ENCODE measurements at places on chromosomes 5 and 9.

GRCh38 chr9:121336665-121337064 lies 33.4 kb downstream of the STOM start:
- no peaks in the 10 kb centered on the region for H3K4me1 ChIP-seq
- H3K4me3 ChIP-seq = no peak overlapping the region
- no peaks in the 10 kb centered on the region for H3K27me3 ChIP-seq
- no peak for DNase-seq

- H3K4me3 ChIP-seq = no peak overlapping the region
- peaks cover 7% of the 10 kb centered on the region for H3K27me3 ChIP-seq
- H3K27ac ChIP-seq = no peak overlapping the region
- H3K4me1 ChIP-seq = no peaks in the 10 kb centered on the region
Measured at GRCh38 chr5:68490406-68490805, 274.9 kb downstream of the PIK3R1 start.

GRCh38 chr9:99472240-99472915 lies 250.3 kb downstream of the SEC61B start:
- peaks cover 15% of the 10 kb centered on the region for H3K4me1 ChIP-seq
- no peaks in the 10 kb centered on the region for H3K36me3 ChIP-seq
- peak overlapping the region; percentile 29 for H3K4me3 ChIP-seq
- peaks cover 14% of the 10 kb centered on the region for H3K27me3 ChIP-seq
- H3K27ac ChIP-seq = peak overlapping the region; percentile 91
- DNase-seq = no peak

DNA sequence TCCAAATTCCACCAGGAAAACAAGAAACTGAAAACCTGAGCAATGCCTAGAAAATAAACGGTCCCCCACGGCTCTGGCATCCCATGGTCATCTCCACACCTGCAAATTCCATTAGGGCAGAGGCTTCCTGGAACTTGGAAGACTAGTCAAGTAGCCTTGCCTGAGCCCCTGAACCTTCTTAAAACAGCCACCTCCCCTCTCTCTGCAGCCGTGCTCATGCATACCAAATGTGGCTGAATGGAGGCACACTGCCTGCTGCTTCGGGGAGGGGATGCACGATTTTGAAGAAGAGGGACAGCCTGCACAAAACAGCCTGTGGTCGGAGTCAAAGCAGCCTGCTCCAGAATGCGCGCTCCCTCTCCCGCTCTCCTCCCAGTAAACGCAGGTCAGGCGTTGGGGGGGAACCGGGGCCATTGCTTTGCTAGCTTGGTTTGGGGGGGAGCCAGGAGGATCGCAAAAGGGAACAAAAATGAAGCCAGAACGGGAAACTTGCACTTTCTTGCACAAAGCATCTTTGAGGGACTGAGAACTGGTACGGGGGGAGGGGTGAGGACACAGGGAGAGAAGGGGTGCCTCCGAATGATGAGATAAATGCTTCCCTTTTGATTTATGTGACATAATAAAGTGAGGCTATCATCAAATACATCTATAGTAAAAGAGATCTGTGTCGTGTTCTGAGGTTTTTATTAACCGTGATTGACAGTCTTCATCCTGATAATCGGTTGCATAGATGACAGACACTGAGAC lies at the start of gene TRPM3:
TRPM3 (minus strand) TSS at position 347 of the 747 bp plus-strand sequence; CDS start at position 80, 267 bp downstream.
- H3K4me1 ChIP-seq = peaks cover 2% of the 10 kb centered on the region
- H3K27ac ChIP-seq = no peak within 1 kb of the TSS
- DNase-seq = no peak
- no peaks in the 10 kb centered on the region for H3K36me3 ChIP-seq
- no peaks in the 10 kb centered on the region for H3K27me3 ChIP-seq
- no peak within 1 kb of the TSS for H3K4me3 ChIP-seq

- H3K27ac ChIP-seq = no peak overlapping the region
- no peak for DNase-seq
- H3K4me1 ChIP-seq = peaks cover 23% of the 10 kb centered on the region
- no peak overlapping the region for H3K4me3 ChIP-seq
- H3K36me3 ChIP-seq = no peaks in the 10 kb centered on the region
Measured at GRCh38 chr9:114159691-114160090, 4.4 kb downstream of the COL27A1 start.

- no peak overlapping the region for H3K4me3 ChIP-seq
- no peak for DNase-seq
- H3K27ac ChIP-seq = no peak overlapping the region
- no peaks in the 10 kb centered on the region for H3K36me3 ChIP-seq
- H3K27me3 ChIP-seq = no peaks in the 10 kb centered on the region
- H3K4me1 ChIP-seq = no peaks in the 10 kb centered on the region
Measured at GRCh38 chr5:138966236-138966985, 91.3 kb upstream of the LRRTM2 start.

DNA sequence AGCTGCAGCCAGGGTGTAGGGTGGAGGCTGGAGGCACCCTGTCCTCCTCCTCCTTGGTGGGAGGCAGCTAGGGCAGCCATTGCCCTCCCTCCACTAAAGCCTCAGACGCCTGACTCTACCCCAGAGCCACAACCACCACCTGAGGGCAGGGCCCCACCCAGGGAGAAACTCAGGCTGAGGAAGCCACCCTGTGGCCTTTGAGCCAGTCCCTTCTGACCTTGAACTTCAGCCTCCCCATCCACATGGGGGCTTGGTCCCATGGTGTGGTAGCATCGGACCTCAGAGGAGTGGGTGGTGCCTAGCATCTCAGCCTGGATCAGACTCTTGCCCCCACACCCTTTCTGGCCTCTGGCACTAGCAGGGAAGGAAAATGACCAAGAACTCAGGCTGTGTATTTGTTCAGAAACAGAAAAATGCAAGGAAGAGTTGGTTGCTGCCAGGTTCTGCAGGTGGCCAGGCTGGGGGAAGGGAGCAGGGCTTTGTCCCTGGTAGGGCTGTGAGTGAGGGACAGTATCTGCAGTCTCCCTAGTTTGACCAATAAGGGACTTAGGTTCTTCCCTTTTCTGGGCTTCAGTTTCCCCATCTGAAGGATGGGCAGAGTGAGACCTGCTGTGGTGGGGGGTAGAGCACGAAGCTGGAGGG lies 3.2 kb downstream of the DAB2IP start:
- no peak overlapping the region for H3K27ac ChIP-seq
- no peak overlapping the region for H3K4me3 ChIP-seq
- H3K4me1 ChIP-seq = peaks cover 16% of the 10 kb centered on the region
- no peaks in the 10 kb centered on the region for H3K36me3 ChIP-seq
- no peak for DNase-seq

- peaks cover 2% of the 10 kb centered on the region for H3K36me3 ChIP-seq
- peak; percentile 48 for DNase-seq
- H3K4me3 ChIP-seq = peak overlapping the region; percentile 96
- no peaks in the 10 kb centered on the region for H3K27me3 ChIP-seq
- H3K4me1 ChIP-seq = peaks cover 71% of the 10 kb centered on the region
Measured at GRCh38 chr9:5629312-5630080, 589 bp downstream of the RIC1 start.

DNA sequence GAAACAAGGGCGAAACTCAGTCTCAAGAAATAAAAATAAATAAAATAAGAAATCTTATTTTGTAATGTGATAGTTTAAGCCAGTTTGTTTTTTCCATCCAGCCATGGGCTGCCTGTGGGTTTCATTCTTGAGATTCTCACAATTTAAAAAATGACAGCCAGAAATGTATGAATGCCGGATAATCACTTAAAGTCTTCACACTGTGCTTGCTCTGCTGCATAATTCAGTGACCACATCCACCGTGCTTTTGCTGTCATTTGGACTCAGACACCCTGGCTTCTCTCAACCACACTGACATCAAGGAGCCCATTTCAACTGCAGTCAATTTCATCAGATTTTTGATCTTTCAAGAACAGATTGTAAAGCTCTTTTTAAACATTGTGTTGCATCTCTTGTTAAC lies 61.0 kb upstream of the DAPK1 start:
- H3K4me3 ChIP-seq = no peak overlapping the region
- H3K36me3 ChIP-seq = no peaks in the 10 kb centered on the region
- no peak overlapping the region for H3K27ac ChIP-seq
- no peak for DNase-seq
- H3K27me3 ChIP-seq = no peaks in the 10 kb centered on the region
- no peaks in the 10 kb centered on the region for H3K4me1 ChIP-seq

GRCh38 chr9:120654272-120654671 lies 60.0 kb downstream of the MEGF9 start:
- H3K27ac ChIP-seq = no peak overlapping the region
- no peak overlapping the region for H3K4me3 ChIP-seq
- H3K27me3 ChIP-seq = no peaks in the 10 kb centered on the region
- DNase-seq = no peak
- H3K36me3 ChIP-seq = peaks cover 5% of the 10 kb centered on the region
- peaks cover 9% of the 10 kb centered on the region for H3K4me1 ChIP-seq

DNA sequence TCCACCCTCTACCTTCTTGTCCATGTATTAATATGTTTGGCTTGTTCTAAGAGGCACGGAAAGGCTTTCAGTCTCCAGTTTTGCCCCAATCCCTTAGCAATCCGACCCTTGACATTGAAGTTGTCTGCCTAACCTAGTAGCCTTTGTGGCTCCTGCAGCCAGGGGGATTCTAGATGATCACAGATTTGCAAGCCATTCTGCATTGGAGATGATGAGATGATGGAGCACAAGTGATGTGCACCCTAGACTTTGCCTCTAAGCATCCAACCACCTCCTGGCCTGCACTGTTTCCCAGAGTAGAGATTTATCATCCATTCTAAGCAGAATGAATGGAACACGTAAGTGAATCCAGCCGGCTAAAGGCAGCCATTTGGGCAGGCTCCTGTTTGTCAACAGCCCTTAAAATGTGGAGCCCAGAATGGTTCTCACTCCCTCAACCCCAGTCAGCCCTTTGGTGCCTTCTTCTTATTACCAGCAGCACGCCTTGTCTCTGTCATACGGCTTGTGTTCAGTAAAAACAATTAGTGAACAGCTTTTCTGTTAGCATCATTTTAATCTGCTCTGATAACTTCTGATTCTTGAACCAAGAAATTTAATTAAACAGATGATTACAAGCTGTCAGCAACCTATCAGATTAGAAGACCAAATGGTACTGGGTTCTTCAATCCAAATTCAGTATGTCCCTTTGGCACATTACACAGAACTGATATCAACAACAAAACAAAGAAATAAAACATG lies 5.7 kb upstream of the TRAF1 start:
- H3K4me3 ChIP-seq = peak overlapping the region; percentile 71
- peak overlapping the region; percentile 100 for H3K27ac ChIP-seq
- no peak for DNase-seq

- H3K27ac ChIP-seq = no peak overlapping the region
- H3K36me3 ChIP-seq = no peaks in the 10 kb centered on the region
- peaks cover 18% of the 10 kb centered on the region for H3K4me1 ChIP-seq
- no peak overlapping the region for H3K4me3 ChIP-seq
Measured at GRCh38 chr9:110027671-110028081, 180.3 kb downstream of the C9orf152 start.

DNA sequence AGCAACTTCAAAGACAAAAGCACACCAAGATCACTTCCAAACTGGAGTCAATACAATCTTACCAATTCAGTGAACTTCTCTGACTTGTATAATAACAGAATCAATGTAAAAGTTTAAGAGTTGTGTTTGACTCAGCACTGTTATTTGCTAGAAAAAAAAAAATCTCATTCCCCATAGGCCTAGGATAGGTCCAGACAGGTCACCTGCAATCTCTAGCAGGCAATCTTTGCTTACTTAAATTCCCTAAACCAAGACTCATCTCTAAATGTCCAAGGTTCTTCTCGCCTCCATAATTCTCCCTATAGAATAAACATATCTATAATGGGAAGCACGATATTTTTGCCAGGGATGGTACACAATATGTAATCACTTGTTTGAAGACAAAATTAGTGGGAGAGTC lies 2.5 kb downstream of the FAM169A start:
- H3K27me3 ChIP-seq = peaks cover 1% of the 10 kb centered on the region
- H3K36me3 ChIP-seq = peaks cover 5% of the 10 kb centered on the region
- H3K4me3 ChIP-seq = no peak overlapping the region
- no peak overlapping the region for H3K27ac ChIP-seq
- no peak for DNase-seq
- H3K4me1 ChIP-seq = peaks cover 36% of the 10 kb centered on the region
